ENCODE measurements at places on chromosomes 3 and 15.

DNA sequence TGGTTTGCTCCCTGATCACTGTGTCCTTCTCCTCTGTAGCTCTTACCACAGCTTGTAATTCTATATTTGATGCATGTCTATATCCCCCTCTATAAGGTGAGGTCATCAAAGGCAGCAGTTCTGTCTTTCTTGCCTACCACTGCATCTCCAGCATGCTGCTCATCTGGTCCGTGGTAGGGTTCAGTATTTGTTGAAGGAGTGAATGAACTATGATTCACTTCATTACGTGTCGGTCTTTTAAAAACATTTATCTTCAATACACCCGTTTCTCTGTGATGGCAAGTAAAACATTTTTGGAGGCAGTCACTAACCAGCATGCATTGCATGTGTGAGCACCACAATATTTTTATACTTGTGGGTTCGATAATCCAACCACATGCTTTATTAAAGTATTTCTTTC is 27.6 kb downstream of the CHST14 start:
- DNase-seq: no peak

DNA sequence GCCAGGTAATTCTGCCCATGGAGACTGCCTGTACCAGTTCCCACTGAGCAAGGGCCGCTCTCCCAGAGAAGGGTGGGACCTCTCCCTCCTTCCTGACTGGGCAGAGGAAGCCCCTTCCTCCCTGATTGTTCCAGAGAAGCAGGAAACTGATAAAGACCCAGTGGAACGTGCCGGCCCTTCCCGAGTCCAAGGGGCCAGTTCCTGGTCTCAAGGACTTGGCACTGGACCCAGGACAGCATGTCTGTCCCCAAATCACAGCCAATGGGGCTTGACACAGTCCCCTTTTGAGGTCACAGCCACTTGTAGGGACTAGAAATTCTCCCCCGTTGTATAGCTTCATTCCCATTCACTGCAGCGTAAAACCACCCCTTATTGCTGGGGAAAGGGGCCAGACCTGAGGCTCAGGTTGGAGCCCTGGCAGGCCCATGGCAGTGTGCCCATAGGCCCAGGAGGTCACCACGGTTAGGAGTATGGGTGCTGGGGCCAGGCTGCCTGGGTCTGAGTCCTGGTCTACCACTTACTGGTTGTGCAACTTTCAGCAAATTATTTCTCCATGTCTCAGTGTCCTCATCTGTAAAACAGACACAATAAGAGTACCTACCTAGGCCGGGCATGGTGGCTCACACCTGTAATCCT is 18.1 kb downstream of the CSRNP1 start:
- DNase-seq: no peak

GRCh38 chr3:147359177-147360050 is 46.9 kb downstream of the ZIC4 start:
- no peak for DNase-seq

GRCh38 chr3:126338790-126339288 is 18.4 kb downstream of the KLF15 start:
- DNase-seq: no peak

- peak; percentile 13 for DNase-seq
Measured at GRCh38 chr3:128486681-128487537, 6.1 kb downstream of the GATA2 start.

- DNase-seq: no peak
Measured at GRCh38 chr3:152203652-152204051, 65.1 kb upstream of the MBNL1 start.

- DNase-seq: no peak
Measured at GRCh38 chr3:71843071-71843470, 58.1 kb upstream of the PROK2 start.

GRCh38 chr3:30733209-30733608 is 126.8 kb downstream of the TGFBR2 start:
- DNase-seq: no peak

- no peak for DNase-seq
Measured at GRCh38 chr15:33912326-33912725, 56.0 kb upstream of the CHRM5 start.

- no peak for DNase-seq
Measured at GRCh38 chr3:10474847-10475246, 30.5 kb downstream of the ATP2B2 start.

DNA sequence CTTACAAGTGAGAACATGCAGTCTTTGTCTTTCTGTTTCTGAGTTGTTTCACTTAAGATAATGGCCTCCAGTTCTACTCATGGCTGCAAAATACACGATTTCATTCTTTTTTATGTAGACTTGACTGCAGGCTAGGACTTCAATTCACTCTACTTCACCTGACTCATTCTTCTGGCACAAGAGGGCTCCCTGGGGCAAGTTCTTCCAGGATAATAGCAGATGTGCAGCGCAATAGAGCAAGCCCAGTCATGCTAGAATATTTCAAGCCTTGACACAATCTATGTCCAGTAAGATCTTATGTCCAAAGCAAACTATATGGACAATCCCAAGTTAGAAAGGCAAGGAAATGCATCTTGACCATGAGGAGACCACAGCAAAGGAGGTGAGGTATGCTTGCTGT is 211.7 kb upstream of the GADL1 start:
- DNase-seq: no peak

DNA sequence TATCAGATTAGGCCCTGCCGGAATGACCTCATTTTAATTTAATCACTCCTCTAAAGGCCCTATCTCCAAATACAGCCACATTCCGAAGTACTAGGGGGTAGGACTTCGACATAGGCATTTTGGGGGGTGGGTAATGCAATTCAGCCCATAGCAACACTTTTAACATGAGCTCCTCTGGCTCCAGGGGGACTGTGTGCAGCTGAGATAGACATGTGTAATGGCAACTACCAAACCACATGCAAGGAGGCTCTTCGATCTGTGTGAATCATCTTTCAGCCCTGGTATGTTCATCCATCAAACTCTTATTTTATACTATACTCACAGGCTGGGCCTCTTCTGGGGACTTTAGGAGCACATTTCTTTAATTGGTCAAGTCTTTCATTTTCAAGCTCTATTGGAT is 57.4 kb upstream of the PPARG start:
- DNase-seq: no peak

DNA sequence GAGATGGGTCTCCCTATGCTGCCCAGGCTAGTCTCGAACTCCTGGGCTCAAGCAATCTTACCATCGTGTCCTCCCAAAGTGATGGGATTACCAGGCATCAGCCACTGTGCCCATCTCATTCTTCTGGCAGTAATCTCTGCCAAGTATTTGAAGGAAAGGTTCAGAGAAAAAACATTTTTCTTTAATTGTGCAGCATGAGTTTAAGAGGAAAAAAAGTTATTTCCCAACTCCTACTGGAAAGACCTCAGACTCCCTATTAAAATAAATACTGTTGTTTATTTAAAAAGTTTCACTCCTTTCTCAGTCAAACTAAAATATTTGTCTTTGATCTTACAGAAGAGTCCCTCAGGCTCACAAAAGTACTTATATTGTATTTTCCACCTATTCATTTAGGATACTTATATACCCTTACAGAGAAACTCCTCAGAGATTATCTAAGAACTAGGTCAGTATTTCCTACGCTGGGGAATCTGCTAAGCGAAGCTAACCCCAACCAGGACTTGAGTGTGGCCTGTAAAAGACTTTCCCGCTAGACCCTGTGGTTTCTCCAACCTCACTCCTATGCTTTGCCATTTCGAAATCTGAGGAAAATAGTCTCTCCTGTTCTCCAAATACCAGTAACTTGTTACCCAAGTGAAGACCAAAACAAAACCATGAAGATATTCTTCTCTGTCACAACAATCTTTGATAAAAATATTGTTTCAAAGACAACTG is 28.7 kb downstream of the WWTR1 start:
- no peak for DNase-seq

- peak; percentile 92 for DNase-seq
Measured at GRCh38 chr15:33126559-33127290, 67.8 kb downstream of the FMN1 start.

DNA sequence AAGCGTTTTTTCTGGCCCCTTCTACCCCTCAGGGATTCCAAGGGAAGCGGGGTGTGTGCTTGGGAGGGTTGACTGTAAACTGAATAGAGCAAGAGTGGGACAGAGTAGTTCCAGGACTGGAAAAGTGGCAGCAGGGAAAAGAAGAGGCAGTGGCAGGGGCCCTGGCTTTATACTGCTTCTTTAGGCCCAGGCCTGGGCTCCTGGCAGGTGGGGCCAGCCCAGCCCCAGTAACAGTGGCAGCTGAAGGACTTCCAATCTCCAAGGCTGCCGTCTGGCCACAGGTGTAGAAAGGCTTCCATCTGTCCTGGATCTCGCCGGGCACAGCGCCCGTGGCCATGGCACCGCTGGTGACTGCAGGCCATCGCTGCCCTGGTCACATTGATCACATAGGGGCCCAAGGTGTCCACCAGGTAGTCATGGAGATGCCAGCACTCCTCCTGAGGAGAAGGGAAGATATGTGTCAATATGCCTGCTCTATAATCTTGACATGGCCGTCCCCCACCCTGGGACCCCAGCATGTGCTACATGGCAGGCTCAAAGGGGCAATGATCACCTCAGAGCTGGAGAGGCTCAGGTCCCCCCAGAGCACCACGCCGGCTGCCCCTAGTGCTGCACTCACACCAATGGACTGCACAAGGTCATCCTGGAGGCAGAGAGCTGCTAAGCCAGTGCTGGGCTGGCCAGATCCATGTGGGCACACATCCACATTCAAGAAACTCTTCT is 1.0 kb upstream of the IFRD2 start:
- no peak for DNase-seq

DNA sequence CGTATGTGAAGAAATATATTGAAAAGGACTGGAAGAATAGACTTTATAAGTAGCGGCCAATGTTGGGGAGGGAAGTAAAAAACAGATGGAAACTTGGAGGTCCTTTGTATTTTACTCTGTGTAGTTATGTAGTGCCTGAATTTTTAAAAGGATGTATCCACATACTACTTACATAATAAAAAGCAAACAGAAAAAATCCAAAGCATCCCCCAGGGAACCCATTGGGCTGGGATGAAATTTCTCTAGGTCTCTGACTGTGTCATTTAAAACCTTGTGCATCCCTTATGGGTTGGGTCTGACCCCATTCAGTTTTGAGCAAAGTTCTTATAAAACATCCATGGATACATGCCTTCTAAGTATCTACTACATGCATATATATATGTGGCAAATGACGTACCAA is 141.1 kb downstream of the NR1D2 start:
- no peak for DNase-seq

DNA sequence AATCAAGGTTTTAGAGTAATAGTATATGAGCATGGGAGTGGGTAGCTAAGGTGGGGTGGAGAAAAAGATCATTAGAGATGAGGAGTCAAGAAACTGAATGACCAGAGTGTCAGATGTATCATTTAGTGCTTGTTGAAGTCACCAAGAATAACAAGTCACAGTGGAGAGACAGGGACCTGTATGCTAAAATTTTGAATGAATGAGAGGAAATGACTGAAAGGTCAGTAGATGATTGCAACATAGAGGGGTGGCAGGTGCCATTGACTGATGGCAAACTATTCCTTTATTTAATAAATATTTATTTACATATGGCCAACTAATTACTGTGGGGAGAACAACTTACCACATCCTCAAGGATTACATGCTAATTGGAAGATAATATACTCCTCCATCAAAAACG is 75.0 kb upstream of the ANKRD28 start:
- no peak for DNase-seq

- DNase-seq: no peak
Measured at GRCh38 chr3:152555666-152556291, 279.2 kb upstream of the P2RY1 start.

DNA sequence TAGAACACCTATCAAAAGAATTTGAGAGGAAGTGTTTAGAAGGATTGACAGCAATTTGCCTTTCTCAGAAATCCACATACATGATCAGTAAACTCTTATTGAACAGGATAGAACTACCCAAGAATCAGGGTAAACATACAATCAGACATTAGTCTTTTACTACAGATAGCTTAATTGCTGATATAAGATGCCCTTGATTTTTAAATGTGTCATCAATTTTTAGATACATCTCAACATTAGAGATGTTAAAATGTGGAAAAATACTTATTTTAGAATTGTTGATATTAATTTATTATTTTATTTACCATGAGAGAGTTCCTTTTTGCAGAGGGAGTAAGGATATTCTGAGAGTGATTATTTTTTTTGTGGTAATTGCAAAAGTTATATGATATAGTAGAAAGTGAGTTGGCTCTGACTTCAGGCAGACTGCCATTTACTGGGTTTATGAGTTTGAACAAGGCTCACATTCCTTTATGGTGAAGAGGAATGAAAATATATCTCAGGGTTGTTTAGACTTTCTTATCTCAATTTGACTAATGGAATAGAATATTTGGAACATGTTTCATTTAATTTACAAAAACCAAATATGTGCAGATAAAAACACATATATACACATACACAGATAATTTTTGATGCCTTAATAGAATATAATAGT is 302.8 kb upstream of the GOLIM4 start:
- no peak for DNase-seq

- no peak for DNase-seq
Measured at GRCh38 chr3:71629711-71630110, 46.2 kb upstream of the FOXP1 start.

- DNase-seq: no peak
Measured at GRCh38 chr3:98855806-98856400, 45.6 kb downstream of the DCBLD2 start.

GRCh38 chr15:68315495-68316031 is 38.0 kb downstream of the FEM1B start:
- DNase-seq: no peak

- DNase-seq: no peak
Measured at GRCh38 chr3:158095111-158095813, 11.0 kb downstream of the SHOX2 start.

DNA sequence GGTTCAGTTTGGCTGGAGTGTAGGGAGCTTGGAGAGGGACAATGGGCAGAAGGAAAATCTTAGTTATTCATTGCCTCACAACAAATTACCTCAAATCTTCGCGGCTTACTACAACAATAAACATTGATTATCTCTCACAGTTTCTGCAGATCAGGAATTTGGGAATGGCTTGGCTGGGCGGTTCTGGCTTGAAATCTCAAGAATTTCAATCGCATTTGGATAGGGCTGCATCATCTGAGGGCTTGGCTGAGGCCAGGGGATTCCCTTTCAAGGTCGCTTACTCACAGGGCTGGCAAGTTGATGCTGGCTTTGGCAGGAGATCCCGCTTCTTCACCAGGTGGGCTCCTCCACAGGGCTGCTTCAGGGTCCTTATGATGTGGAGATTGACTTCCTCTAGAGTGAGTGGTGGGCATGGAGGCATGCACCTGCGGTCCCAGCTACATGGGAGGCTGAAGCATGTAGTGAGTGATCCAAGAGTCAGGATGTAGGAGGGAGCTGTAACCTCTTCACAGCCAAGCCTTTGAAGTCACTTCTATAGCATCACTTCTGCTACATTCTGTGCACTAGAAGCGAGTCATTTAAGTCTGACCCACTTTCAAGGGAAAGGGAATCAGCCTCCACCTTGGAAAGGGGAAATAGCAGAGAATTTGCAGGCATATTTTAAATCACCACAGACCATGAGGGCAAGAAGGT is 63.1 kb downstream of the CDC25A start:
- no peak for DNase-seq

- no peak for DNase-seq
Measured at GRCh38 chr15:89395461-89395871, 60.8 kb upstream of the POLG start.

- DNase-seq: no peak
Measured at GRCh38 chr15:80462836-80463512, 58.8 kb downstream of the ARNT2 start.

Measured in SHP77 (cell line).